ENCODE measurements at places on chromosomes 5 and 9.

- DNase-seq: no peak
Observed at GRCh38 chr9:126893079-126893478, 21.5 kb upstream of the RALGPS1 start.

GRCh38 chr5:79263-79662 is 12.7 kb upstream of the PLEKHG4B start:
- no peak for DNase-seq

- no peak for DNase-seq
Observed at GRCh38 chr5:159762921-159763320, 153.4 kb upstream of the ADRA1B start.

GRCh38 chr5:110460837-110461236 is 265.6 kb downstream of the TMEM232 start:
- DNase-seq: no peak

GRCh38 chr5:170343177-170343576 is 45.6 kb upstream of the LCP2 start:
- no peak for DNase-seq

GRCh38 chr9:138066049-138066448 is 188.5 kb downstream of the CACNA1B start:
- DNase-seq: no peak

DNA sequence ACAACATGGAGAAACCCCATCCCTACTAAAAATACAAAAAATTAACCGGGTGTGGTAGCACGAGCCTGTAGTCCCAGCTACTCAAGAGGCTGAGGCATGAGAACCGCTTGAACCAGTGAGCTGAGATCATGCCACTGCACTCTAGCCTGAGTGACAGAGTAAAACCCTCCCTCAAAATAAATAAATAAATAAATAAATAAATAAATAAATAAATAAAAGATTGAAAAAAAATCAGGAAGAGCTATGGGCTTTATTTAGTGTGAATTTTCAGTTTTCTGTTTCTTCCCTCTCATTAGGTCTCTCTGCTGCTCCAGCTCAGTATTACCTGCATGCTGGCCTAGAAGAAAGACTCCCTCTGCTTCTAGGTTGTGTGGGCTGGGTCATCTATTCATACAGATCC is 47.8 kb upstream of the TRMT10B start:
- DNase-seq: no peak

GRCh38 chr9:98185021-98185567 is 7.3 kb downstream of the CORO2A start:
- DNase-seq: no peak
